GM23248 (cell line): ENCODE measurements at places on chromosomes 5 and 9.

GRCh38 chr5:113507601-113508000, 5.9 kb upstream of the YTHDC2 start:
- DNase-seq, result no peak

- DNase-seq, result peak; percentile 97
Measured at GRCh38 chr5:57441557-57441956, 41.1 kb downstream of the ACTBL2 start.

- no peak for DNase-seq
Measured at GRCh38 chr5:165448753-165449152, 1943.3 kb downstream of the MAT2B start.

DNA sequence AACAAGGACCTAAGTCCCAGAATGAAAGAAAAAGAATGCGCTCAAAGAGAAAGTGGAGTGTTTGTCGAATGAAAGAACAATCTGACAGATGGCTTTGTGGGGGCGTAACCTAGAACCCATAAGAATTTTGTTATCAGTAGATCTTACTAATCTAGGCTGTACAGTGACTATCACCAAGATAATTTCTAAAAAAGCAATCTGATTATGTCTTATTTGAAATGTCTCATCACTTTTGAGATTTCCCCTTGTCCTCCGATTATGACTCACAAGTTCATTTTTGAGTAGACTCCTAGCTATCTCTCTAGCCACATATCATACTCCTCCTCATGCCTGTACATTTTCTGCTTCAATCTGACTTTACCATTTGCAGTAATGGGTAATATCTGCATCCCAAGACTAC, 135.6 kb upstream of the SMARCA2 start:
- DNase-seq, result no peak

DNA sequence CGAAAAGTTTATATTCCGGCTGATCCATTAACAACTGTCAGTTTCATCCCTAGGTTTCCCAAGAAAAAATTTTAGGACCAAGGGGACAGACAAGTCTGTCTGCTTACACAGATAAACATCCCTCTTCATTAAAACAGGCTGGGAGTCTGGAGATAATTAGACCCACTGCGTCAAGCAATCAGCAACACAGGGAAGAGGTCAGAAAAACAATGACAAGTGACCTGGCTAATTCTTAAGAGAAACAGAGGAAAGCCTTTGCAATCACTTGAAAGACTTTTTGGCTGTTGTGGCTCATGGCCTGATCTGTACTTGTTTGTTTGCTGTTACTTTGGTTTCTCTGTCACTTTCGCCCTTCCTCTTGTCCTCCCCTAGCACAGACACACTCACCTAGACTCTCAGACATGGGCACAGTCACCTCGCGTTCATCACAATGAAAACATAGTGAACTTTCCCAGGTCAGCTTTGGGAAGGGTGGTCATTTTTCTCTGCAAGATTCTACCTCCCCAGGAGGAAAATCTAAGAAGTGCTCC, 2.9 kb upstream of the CCDC192 start:
- DNase-seq, result no peak
